ENCODE measurements at places on chromosomes 5 and 9. TPM values are rescaled to one million over a fixed set of nuclear protein-coding genes. Genes with fewer than 3 reads are reported as not detected.

DNA sequence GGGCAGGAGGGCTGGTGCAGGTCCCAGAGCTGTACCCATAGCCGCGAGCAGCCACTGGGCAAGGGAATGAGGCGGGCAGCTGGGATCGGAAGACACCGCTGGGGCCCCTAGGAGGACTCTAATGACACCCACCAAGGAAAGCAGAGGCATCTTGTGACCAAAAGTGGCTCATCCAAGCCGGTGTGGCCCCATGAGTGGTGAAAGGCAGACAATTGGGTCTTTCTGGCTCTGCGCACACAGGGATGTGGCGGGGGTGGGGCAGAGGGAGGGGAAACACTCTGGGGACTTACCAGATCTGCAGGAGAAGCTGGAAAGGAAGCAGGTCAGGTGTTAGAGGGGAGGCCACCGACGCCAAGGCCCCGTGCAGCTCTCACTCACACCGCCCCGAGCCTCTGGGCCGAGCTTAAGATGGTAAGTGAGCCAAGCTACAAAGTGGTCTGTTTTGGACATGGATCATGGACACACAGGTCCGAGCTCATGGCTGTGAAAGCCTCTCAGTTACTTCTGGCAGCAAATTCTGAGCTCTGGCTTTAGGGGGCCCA lies 42.3 kb upstream of the SARDH start:
- peaks cover under 1% of the 10 kb centered on the region for H3K36me3 ChIP-seq
- H3K4me3 ChIP-seq = no peak overlapping the region
- H3K27me3 ChIP-seq = no peaks in the 10 kb centered on the region
- DNase-seq = no peak

DNA sequence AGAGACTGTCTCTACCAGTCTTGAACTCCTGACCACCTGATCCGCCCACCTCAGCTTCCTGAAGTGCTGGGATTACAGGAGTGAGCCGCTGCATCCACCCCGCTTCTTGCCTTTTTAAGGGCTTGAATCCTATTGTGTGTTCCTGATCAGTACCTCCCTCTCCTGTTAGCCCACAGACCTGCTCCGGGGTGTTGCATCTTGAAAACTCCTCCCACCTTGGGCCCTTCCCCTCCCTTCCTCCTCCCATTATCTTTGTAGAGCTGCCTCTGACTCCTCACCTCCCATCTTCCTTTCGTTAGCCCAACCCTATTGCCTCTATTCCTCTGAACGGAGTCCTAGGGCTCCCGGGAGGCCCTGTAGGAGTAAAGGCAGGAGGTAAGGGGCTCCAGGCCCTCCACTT lies 48.5 kb upstream of the NEK6 start:
- H3K36me3 ChIP-seq = no peaks in the 10 kb centered on the region
- peaks cover 29% of the 10 kb centered on the region for H3K4me1 ChIP-seq
- H3K27me3 ChIP-seq = no peaks in the 10 kb centered on the region
- no peak overlapping the region for H3K27ac ChIP-seq
- DNase-seq = no peak

- H3K27me3 ChIP-seq = peaks cover 67% of the 10 kb centered on the region
- H3K27ac ChIP-seq = no peak overlapping the region
- no peak overlapping the region for H3K4me3 ChIP-seq
- no peak for DNase-seq
Measured at GRCh38 chr5:51391175-51391574, 7.9 kb downstream of the ISL1 start.

- no peak overlapping the region for H3K27ac ChIP-seq
- H3K27me3 ChIP-seq = no peaks in the 10 kb centered on the region
- no peaks in the 10 kb centered on the region for H3K36me3 ChIP-seq
- DNase-seq = peak; percentile 84
Measured at GRCh38 chr5:138068742-138069600, 14.9 kb upstream of the WNT8A start.

GRCh38 chr9:117265253-117265652 lies 149.6 kb downstream of the ASTN2 start:
- DNase-seq = no peak
- H3K27ac ChIP-seq = no peak overlapping the region
- no peak overlapping the region for H3K4me3 ChIP-seq
- peaks cover 1% of the 10 kb centered on the region for H3K36me3 ChIP-seq
- H3K4me1 ChIP-seq = no peaks in the 10 kb centered on the region

The ZNF608 gene
- total RNA-seq = not detected

The PTGES2 gene
- total RNA-seq = 47.6 TPM

GRCh38 chr5:149073213-149073612 lies 10.4 kb upstream of the SH3TC2 start:
- no peaks in the 10 kb centered on the region for H3K4me1 ChIP-seq
- H3K27ac ChIP-seq = no peak overlapping the region
- peaks cover 17% of the 10 kb centered on the region for H3K27me3 ChIP-seq
- H3K4me3 ChIP-seq = no peak overlapping the region

DNA sequence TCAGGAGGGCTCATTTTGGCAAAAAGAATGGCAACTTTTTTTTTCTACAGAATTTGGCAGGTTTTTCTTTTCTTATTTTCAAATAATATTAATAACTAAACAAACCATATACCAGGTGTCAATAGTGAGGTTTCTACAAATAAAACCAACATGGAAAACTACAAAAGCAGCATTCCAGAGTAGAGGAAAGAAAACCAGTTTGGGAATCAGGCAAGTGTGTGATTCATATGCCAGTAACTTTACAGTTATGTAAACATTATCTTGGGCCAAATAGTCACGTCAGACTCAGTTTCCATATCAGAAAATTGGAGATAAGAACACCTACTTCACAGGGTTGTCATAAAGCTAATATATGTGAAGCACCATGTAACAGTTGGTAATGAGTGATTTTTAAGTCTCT lies 51.7 kb downstream of the FBXW11 start:
- peaks cover 68% of the 10 kb centered on the region for H3K4me1 ChIP-seq
- no peaks in the 10 kb centered on the region for H3K27me3 ChIP-seq
- H3K4me3 ChIP-seq = no peak overlapping the region
- H3K27ac ChIP-seq = no peak overlapping the region

The INSL6 gene
- not detected for total RNA-seq

DNA sequence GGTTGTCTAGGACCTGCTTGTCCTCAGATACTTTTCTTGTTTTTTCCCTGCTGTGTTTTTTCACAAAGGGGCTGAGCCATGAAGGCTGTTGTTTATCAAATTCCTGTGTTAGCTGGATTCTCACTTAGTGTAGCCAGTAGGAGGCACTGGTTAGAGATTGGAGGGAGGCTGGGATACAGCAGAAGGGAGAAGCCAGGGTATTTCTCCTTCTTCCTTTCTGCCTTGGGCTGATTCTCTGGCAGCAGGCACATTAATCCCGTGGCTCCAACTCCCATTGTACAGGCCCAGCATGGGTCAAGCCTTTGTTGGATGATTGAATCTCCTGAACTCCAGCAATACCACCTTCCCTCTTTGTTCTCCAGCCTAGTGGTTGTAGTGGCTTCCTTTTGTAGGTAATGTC lies 46.4 kb upstream of the FAM170A start:
- DNase-seq = no peak
- no peak overlapping the region for H3K4me3 ChIP-seq
- H3K36me3 ChIP-seq = no peaks in the 10 kb centered on the region
- no peaks in the 10 kb centered on the region for H3K4me1 ChIP-seq

DNA sequence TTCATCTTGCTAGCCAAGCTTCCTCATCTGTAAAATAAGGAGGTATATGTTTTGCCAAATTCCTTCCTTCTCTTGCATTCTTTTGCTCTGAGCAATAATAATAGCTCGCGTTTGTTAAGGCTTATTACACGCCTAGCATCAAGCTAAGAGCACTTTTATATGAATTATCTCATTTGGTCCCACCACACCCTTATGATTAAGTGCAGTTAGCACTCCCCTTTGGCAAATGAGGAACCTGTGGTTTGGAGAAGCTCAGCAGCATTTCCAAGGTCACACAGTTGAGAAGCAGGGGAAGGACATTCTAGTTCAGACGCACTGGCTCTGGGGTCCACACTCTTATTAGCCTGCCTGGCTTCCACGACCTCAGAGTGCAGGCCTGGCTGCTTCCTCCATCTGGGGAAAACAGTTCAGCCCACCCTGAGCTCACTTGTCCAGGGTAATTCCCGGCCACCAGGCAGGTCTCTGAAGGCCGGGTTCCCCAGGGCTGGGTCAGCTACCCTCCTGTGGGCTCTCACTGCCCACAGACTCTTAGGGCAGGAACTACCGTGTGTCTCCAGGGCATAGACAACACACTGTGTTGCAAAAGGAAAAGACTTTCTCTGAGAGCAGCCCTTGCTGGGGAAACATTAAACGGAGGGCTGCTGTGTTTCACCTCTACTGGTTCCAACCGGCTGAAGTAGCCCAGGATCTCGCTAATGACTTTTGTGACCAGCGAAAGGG lies 9.9 kb upstream of the FBP1 start:
- H3K27me3 ChIP-seq = no peaks in the 10 kb centered on the region
- no peak overlapping the region for H3K4me3 ChIP-seq
- no peaks in the 10 kb centered on the region for H3K4me1 ChIP-seq

- peaks cover 13% of the 10 kb centered on the region for H3K36me3 ChIP-seq
- peak overlapping the region; percentile 92 for H3K4me3 ChIP-seq
- H3K4me1 ChIP-seq = peaks cover 20% of the 10 kb centered on the region
- no peak for DNase-seq
- H3K27me3 ChIP-seq = no peaks in the 10 kb centered on the region
- no peak overlapping the region for H3K27ac ChIP-seq
Measured at GRCh38 chr5:71457106-71457505, 1.7 kb downstream of the BDP1 start.

GRCh38 chr5:124812771-124813358 lies 66.4 kb upstream of the ZNF608 start:
- no peaks in the 10 kb centered on the region for H3K36me3 ChIP-seq
- peaks cover 3% of the 10 kb centered on the region for H3K27me3 ChIP-seq
- no peak overlapping the region for H3K27ac ChIP-seq
- DNase-seq = no peak
- H3K4me3 ChIP-seq = no peak overlapping the region

- H3K27me3 ChIP-seq = peaks cover 43% of the 10 kb centered on the region
- no peaks in the 10 kb centered on the region for H3K36me3 ChIP-seq
- no peak for DNase-seq
- H3K27ac ChIP-seq = no peak overlapping the region
Measured at GRCh38 chr5:154498591-154498990, 20.6 kb upstream of the HAND1 start.

The HRCT1 gene
- not detected for total RNA-seq

GRCh38 chr5:140690376-140690932 lies 716 bp downstream of the HARS1 start:
- peak overlapping the region; percentile 97 for H3K27ac ChIP-seq
- H3K4me1 ChIP-seq = peaks cover 35% of the 10 kb centered on the region
- no peaks in the 10 kb centered on the region for H3K27me3 ChIP-seq

- H3K4me3 ChIP-seq = no peak overlapping the region
- no peak overlapping the region for H3K27ac ChIP-seq
- H3K36me3 ChIP-seq = no peaks in the 10 kb centered on the region
- H3K27me3 ChIP-seq = peaks cover 4% of the 10 kb centered on the region
Measured at GRCh38 chr9:133730994-133731715, 7.0 kb downstream of the SARDH start.

DNA sequence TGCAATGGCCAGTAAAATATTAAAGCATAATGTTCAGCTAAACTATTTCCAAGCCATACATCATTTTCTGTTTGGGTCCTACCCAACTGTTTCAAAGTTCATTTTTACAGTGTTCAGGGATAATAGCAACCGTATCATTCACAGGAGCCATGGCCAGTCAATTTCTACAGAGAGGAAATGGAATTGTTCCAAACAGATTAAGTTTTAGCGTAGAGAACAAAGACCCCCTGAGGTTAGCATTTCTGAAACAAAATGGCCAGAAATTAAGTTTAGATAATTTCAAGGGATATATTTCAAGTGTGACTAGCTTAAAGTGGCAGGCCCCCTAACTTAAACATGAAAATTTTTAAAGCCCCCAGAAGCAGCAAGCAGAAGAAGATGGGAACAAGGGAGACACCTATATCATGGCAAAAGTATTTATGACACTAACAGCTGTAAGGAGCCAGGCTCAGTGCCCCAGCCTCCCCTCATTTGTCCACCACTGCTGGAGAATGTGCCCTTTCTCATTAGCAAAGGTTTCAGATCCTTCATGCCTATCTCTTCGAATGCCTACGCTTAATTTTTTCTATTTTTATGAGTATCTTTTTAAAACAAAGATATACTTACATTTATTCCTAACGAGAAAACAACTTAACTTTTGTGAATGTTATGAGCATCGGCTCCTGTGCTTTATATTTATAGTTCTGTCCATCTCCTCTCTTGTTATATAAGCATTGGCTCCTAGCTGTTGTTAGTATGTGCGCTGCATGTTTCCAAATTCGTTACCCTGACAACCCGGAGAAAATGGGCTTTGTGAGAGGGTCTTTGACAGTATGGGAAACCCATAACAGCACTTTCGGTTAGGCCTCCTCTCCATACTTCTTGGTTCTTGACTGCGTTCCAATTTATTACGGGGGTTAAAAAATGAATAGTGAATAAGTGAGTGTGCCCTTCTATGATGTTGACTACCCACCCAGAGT lies 116.3 kb downstream of the MED27 start:
- no peak for DNase-seq
- H3K4me1 ChIP-seq = no peaks in the 10 kb centered on the region
- peaks cover 13% of the 10 kb centered on the region for H3K36me3 ChIP-seq
- H3K4me3 ChIP-seq = no peak overlapping the region

DNA sequence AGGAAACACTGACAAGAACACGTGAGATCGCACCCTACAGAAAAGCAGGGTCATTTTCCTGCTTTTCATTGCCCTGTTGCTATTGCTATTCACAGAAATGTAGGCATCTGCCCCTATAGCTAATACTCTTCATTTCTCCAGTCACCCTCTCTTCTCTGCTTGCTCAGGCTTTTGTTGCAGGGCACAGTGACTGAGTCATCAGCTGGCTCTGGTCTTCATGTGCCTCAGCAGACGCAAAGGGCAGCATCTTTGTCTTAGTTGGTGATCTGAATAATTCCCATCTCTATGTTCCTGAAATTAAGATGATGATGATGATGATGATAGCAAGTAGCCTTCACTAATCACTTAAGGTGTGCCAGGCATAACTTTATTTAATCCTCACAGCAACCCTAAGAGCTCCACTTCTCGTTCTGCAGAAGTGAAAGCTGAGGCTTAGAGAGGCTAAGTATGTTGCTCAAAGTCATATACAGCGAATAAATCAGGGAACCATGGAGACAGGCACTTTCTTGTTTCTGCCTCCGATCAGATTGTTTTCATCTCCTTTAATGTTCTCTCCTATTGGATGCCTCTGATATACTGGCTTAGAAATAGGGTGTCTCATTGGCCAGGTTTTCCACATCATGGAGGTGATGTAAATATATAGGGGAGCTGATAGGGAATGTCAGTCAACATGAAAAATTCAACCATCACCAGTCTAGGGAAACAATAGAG lies 133.0 kb upstream of the STK32A start:
- no peaks in the 10 kb centered on the region for H3K36me3 ChIP-seq
- no peaks in the 10 kb centered on the region for H3K4me1 ChIP-seq
- no peak overlapping the region for H3K4me3 ChIP-seq
- H3K27ac ChIP-seq = no peak overlapping the region
- H3K27me3 ChIP-seq = no peaks in the 10 kb centered on the region

DNA sequence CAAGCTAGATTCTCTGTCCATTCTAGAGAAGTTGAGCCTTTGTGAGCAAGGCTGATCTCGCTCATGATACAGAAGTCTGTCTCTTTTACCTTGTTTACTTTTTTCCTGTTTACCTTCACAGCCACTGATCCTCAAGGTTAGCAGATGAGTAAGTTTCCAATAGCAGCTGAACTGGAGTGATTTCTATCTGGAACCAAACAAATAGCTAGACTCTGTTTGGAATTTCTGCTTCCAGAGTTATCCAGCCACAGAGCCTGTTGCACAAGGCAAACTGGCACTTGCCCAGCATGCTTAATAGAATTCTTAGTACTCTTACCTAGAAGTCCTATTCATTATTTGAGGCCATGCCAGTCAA lies 12.8 kb upstream of the PANK3 start:
- no peaks in the 10 kb centered on the region for H3K4me1 ChIP-seq
- no peak overlapping the region for H3K27ac ChIP-seq
- no peaks in the 10 kb centered on the region for H3K36me3 ChIP-seq
- H3K27me3 ChIP-seq = peaks cover 14% of the 10 kb centered on the region
- no peak for DNase-seq
- no peak overlapping the region for H3K4me3 ChIP-seq

The PLPP7 gene
- 0.25 TPM for total RNA-seq

Data from activated naive CD4-positive, alpha-beta T cell treated with anti-CD3 and anti-CD28 coated beads for 36 hours (primary cell).